ENCODE measurements at places on chromosomes 11 and 22.

DNA sequence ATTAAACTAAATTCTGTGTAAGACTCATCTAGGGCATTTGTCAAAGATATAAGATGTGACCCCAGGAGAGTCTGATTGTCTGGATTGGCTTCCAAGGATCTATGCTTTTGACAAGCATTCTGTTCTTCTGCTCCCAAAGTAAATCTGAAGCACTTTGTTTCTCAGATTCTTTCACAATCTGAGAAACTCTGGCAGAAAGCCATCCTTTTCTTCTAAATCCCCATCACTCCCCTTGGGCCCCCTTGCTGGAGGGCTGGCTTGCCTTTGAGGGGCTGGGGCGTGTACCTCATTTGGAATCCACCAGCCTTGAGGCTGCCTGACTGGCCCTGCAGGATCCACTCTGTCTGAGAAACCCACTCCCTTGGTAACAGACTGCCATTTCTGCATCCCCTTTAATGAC, 173.5 kb upstream of the CTSC start:
- no peak for DNase-seq

DNA sequence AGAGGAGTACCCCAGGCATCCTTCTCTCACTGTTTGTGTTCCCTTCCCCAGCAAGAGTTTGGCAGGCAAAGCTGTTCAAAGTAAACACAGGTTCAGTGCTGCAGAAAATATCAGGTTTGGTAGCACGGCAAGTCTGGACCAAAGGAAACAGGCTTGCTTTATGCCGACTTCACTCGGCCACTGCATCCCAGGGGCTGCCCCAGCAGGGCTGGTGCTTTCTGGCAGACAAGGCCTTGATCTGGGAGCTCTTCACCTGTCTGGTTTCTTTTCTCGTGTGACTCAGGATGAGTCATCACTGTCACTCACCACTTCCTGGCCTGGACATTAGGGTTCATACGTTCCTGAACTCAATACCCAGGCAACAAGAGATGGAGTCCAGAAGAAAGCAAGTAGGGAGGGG, 52.6 kb upstream of the NAV2 start:
- peak; percentile 5 for DNase-seq

DNA sequence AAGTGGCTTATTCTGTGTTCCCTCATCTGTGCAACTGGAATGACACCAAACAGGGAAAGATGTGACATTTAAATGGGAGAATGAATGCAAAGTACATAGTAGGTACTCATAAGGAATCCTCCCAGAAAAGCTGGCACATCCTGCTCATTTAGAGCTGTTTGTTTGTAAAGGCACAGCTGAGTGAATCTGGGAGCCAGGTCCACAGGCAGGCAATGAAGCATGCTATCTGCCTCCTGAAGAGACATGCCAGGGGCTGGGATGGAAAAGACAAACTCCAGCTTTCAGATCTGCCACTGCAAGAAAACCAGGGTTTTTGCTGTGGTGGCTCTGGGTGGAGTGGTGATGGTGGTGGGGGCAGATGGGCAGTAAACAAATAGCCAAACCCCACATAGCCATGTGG, 150.1 kb downstream of the TENM4 start:
- DNase-seq: no peak

DNA sequence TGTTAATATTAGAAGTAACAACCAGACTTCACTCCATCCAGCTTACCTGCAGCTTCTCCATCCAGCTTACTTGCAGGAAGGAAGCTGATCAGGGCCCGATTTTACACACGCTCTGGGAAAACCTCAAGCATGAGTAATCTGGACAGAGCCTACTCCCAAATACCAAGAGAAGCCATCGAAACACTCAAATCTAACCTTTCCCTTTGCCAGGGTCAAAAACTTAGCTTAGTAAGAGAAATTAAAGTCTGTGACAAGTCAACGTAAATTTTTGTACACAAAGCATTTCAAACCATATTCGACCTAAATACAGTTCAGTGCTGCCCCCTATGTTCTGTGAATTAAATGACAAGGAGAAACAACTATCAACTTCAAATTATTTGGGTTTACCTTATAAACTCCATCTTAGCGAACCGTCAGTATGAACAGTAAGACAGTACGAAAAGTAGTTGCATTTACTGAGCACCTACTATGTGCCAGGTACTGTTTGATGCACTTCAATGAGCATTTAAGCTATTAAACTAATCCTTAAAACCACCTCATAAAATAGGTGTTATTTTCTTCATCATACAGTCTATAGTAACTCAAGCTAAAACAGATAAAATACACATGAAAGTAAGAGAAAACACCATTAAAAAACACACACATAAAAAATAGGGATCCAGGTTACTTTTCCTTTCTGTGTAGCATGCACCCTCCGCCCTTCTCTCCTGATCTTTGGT, 36.9 kb downstream of the ARFGAP3 start:
- DNase-seq: no peak

- DNase-seq: no peak
These were observed 30.6 kb downstream of the CYB5R2 start for GRCh38 chr11:7642747-7643146.

GRCh38 chr22:19730198-19730597, 6.9 kb downstream of the GP1BB start:
- DNase-seq: no peak

DNA sequence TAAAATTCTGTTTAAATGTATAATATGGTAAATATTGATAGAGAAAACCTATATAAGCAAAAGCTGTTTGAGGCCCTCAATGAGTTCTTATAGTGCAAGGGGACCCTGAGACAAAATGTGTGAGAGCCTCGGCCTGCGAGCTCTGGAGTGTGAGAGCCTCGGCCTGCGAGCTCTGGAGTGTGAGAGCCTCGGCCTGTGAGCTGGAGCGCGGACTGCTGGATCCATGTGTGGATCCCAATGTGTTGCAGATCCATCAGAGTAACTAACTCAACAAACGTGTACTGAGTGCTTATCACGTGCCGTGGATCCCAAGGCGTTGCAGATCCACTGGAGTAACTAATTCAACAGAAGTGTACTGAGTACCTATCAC, 6.0 kb downstream of the RTL6 start:
- DNase-seq: no peak

DNA sequence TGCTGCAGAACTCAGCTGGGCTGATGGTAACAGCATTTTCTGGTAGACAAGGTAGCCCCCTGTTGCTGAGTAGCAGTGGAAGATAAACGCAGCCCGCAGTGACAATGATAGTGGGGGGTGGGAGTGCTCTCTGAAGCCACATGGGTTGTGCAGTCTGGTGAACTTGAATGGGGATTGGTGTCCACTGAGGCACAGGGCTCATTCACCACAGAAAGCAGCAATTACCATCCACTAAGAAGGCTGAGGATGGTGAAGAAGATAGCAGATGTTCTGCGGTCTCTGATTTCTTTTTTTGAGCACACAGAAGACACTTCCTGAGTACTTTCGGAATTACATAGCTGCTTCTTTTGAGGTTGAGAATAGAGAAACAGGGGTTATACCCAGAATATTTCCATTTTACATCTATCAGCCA, 150.3 kb downstream of the LRRC4C start:
- DNase-seq: no peak

DNA sequence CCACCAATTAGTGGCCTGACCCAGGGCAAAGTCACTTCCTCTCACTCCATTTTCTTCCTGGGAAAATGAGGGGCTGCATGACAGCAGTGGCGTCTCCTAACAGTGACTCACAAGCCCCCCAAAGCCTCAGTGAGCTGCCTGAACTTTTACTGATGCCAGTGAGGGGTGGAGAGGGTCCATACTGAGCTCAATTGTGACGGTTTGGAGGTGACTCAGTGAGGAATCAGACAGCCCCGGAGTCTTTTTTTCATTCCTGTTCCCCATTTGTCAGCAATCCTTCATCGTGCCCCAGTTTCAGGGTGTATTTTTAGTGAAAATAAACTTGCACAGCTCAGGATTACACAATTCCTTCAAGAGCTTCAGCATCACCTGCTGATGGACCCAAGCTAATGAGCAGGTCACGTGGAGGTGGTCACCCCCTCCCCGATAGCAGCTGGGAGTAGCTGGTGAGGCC, 30.1 kb upstream of the RASD2 start:
- DNase-seq: no peak

GRCh38 chr22:39098576-39098975, 1.5 kb downstream of the APOBEC3H start:
- no peak for DNase-seq

- DNase-seq: no peak
These were observed 904.4 kb downstream of the BRD1 start for GRCh38 chr22:48923165-48923865.

DNA sequence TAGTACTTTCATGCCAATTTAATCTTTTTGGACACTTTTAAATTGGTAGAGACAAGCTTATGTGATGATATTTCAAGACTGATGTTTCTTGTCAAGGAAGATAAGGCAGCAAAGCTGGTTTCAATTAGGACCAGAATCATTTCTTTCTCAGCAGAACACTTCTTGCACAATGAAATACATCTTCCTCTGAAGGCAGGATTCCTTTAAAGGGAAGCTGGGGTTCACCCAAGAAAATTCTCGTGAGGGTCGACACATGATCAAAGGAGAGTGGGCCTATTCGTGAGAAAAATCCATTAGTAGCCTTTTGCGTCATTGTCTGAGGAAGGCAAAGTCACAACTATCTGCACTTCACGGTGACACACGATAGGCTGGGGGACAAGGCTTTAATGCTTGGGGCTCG, 17.6 kb downstream of the TTC12 start:
- DNase-seq: no peak

GRCh38 chr11:17273668-17274282, 2.8 kb upstream of the NUCB2 start:
- no peak for DNase-seq

DNA sequence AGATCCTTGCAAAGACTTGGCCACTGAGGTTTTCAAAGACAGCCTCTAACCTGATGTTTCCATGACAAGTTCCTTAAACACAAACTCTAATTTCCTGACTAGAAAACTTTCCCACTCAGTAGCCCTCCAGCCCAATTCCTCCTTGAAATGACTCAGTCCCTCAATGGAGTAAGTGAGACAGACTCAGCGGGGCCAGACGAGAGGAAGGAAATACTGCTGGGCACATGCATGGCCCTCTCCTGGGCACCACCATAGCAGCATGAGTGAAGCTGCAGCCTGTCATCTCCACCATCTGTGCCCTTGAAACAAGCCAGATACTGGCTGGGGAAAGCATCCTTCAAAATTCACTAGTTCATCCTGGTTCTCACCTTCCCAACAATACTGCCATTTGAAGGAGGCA, 76.2 kb upstream of the GDPD4 start:
- DNase-seq: no peak

- DNase-seq: no peak
These were observed 37.3 kb downstream of the C11orf58 start for GRCh38 chr11:16775614-16776283.

- DNase-seq: no peak
These were observed 120.9 kb downstream of the MN1 start for GRCh38 chr22:27680636-27681035.

GRCh38 chr11:57751676-57752253, at the start of gene BTBD18:
Gene BTBD18 (minus strand): TSS chr11:57751819. CDS start chr11:57751188, 631 bp downstream.
- DNase-seq: no peak

- no peak for DNase-seq
These were observed 39.6 kb downstream of the GALNT18 start for GRCh38 chr11:11582011-11582701.

- DNase-seq: no peak
These were observed 1144.0 kb downstream of the BRD1 start for GRCh38 chr22:48683640-48684039.

DNA sequence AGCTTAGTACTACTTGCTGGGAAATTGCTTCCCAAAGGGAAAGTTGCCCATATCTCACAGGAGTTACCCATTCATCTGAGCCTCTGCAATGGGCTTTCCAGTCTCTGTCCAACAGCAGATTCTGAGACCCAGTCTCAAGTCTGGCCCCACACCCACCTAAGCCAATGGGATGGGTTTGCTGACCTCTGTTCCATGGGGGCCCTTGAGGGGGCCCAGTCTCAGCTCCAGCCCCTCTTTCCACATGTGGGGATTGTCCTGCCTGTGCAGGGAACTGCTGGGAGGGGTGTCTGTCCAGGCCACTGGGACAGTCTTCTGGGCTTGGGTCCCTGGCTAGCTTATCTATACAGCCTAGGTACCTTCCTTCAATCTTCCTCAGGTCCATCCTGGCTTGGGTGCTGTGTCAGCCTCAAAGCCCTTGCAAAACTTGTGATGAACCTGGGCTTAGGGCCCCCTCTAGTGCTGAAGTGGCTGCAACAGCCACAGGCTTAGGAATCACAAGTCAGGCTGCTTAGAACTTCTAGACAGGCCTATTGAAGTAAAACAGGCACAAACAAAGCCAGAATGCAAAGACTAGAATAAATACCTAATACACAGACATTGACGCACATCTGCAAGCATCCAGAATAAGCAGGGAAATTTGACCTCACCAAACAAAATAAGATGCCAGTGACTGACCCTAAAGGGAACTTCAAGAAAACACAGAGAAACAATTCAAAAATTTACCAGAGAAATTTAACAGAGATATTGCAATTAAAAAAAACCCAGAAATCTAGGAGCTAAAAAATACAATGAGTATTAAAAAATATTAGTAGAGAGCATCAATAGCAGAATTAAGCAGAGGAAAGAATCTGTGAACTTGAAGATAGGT, 11.7 kb upstream of the PATL1 start:
- peak; percentile 23 for DNase-seq

GRCh38 chr22:17114898-17115235, 6.3 kb downstream of the TMEM121B start:
- DNase-seq: no peak

GRCh38 chr11:59802639-59803176, 7.9 kb downstream of the MRPL16 start:
- peak; percentile 13 for DNase-seq

- DNase-seq: no peak
These were observed 517 bp downstream of the HIRA start for GRCh38 chr22:19430890-19431541.

GRCh38 chr11:5689551-5689983, at the start of gene TRIM22:
Gene TRIM22 (plus strand): TSS chr11:5689790. CDS start chr11:5696233, 6,443 bp downstream.
- DNase-seq: peak; percentile 31

DNA sequence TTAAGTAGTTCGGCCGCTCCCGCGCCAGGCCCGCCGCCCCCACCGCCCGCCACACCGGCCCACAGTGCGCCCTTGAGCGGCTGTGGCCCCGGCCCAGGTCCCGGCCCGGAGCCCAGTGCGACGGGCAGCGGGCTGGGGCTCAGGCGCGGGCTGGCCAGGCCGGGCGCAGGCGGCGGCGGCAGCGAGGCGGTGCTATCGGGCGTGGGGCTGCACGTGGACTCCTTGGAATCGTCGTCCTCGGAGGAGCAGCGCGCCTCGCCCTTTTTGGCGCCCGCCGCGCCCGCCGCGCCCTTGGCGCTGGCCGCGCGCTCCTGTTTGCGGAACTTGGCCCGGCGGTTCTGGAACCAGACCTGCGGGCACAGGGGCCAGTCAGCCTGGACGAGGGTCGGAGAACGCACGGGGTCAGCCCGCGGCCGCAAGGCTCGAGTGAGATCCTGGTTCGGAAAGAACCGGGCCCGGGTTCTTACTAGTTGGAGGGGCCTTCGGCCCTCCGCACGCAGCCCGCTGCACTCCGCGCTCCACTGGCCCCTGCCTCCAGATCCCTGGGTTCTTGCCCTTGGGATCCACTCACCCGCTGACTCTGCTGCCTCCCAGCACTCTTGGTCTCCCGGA, 4.0 kb downstream of the PHOX2A start:
- no peak for DNase-seq

DNA sequence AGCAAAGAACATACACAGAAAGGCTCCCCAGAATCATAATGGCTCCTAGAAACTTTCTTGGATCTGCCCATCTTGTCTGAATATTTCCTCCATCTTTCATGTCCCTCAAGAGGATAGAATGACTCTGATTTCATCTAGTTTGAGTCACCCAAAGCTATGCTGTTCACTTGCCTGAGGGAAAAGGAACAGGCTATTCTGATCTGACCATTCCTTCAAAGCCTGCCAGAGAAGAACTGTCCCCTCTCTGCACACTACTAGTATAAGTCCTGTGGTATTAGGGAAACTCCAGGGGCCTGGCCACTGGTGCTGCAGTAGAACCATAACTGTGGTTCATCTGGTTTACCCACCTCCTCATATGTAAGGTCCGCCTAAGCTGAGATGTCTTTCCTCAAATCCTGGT, 2.4 kb upstream of the PATE1 start:
- no peak for DNase-seq
